ENCODE measurements at places on chromosomes 1 and 21.

GRCh38 chr1:17915511-17916197 lies 160.5 kb downstream of the ACTL8 start:
- no peak for DNase-seq

DNA sequence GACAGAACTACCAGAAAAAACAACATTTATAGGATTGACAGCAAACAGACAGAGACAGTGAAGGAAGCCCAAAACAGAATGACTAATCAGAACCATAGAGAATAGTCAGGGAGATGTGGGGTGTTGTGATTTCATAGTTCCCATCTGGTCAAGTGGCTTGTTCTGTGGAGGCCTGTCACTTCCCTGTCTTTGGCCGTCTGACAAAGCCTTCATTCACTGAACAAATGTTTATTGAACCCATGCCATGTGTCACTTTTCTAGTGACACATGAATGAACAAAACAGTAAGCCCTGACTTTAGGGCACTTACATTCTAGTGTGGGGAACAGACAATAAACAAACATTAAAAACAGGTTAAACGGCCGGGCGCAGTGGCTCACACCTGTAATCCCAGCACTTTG lies 3.2 kb upstream of the SRRM1 start:
- DNase-seq, result no peak

- no peak for DNase-seq
Observed at GRCh38 chr1:25169168-25169567, 63.1 kb downstream of the SYF2 start.

DNA sequence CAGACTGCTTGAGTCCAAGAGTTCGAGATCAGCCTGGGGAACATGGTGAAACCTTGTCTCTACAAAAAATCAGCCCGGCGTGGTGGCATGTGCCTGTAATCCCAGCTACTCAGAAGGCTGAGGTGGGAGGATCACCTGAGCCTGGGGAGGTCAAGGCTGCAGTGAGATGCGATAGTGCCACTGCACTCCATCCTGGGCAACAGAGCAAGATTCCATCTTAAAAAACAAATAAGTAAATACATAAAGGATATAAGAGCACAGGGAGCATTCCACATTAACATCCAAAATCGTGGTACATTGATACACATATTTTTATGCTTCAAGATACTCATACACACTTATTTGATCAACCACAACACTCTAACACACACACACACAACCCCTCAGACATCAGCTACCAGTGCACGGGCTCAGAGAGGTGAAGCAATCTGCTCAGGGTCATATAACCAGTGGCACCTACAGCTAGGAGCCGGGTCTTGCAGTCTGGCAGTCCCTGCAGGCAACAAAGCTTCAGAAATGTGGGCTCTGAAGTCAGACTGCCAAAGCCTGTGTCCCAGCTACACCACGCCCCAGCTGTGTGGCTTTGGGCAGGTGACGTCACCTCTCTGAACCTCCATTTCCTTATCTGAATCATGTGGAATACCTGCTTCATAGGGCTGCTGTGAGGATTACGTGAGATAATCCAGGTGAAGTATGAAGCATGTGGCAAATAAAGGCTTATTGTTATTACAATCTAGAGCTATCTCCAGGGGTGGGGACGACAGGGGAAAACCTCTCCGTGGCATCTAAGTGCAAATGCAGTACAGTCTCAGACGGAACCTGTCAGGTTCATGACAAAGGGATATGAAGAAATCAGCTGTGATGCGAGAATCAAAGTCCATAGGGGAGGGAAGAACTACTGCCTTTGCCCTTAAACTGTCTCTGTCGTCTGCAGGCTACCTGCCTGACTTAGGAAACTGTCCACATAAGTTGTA lies 4.8 kb upstream of the CRYBG2 start:
- no peak for DNase-seq

GRCh38 chr21:44455524-44456213 lies 359 bp downstream of the LRRC3 start:
- DNase-seq, result no peak

DNA sequence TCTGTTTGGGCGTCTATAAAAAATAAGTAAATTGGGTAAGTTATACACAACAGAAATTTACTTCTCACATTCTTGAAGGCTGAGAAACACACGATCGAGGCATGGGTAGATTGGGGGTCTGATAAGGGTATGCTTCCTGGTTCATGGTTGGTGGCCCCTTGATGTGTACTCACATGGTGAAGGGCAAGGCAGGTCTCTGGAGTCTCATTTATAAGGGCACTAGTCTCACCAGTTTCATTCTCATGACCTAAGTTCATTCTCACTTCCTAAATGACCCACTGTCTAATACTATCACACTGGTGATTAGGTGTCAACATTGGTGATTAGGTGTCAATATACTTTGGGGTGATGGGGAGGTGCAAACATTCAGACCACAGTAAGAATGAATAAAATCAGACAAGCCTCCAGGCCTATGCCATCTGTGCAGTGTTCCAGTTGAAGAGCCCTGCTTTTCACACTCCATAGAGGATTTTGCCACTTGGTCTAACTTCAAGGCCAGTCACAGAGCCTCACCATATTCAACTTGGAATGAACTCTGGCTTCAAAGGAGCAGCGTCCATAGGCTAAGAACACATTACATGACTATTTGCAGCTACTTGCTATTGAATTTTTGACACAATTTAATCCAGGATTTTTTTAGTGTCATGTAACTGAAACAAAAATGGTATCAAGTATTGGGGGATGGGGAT lies 2.5 kb upstream of the GBP4 start:
- no peak for DNase-seq

GRCh38 chr1:24928689-24929397 lies 1.2 kb downstream of the RUNX3 start:
- no peak for DNase-seq

GRCh38 chr1:27572679-27573426 lies 31.1 kb downstream of the AHDC1 start:
- DNase-seq, result no peak

GRCh38 chr21:24110846-24111245 lies 1496.4 kb downstream of the MRPL39 start:
- DNase-seq, result no peak

DNA sequence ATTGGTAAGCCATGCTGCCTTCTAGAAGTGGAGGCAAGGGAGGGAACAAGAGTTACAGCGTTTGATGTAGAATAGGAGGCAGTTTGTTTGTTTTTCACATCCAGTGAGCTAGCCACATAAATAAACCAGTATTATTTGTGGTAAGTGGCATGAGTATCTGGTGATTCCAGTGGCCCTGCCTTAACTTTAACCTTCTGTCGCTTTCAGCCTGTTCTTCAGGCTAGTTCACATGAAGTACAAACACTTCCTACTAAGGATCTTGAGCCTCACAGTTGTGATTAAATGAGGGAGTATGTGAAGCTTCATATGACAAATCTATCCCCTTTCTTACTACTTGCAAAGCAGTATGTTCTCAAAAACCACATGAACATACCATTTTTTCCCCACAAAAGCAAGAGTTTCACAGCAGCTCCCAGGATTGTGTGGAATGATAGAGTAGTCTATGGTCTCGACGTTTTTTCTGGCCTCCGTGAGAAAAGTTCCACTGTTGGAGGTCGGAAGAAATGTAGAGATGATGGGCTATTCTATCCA lies 59.5 kb downstream of the PHACTR4 start:
- no peak for DNase-seq

GRCh38 chr1:224199679-224200078 lies 16.6 kb downstream of the DEGS1 start:
- no peak for DNase-seq

DNA sequence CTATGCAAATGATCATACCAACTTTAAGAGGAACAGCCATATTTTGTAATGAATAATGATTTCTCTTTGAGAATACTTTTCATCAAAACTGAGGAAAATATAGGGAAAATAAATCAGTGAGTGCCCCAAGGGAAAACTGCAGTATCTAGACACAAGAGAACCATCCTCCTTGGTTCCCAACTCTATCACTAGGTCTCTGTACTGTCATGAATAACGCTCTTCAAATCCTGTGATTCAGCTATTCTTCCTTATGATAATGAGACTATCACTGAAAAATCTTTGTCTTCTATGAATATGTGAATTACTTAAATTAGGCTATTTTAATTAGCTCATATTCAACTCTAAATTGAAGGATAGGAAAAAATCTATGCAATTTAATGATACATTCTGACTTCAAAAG lies 2.3 kb downstream of the OR2L5 start:
- no peak for DNase-seq

GRCh38 chr1:115428676-115429075 lies 90.6 kb upstream of the NGF start:
- no peak for DNase-seq
